ENCODE measurements at places on chromosomes 4 and X.

DNA sequence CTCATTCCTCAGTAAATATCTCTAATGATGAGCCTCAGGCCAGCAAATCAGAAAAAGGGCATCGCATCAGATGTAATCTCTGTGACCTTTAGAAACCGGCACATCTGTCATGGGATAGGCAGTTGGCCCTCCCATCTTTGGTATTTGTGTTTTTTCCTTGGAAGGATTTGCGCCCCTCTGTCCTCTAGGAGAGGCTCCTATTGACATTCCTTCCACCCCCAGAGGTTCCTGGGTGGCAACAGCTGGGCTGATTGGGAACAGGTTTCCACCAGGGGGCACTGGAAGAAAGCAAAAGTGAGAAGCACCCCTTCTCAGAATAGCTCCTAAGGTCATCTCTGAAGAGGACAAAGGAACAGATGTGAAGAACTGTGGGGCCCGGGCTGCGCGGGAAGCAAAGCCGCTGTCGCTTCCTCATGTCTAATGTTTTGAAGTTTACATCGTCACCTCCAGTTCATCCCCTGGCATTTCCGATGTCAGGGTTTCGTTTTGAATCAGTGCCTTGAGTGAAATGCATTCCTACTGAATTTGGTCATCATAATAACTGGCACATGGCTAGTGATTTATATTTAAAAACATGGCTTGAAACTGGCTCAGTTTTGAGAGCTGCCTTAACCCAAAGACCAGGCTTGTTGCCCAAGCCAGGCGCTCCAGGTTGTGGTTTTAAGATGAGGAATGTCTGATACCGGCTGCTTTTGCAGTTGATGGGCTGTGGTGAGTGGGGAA lies 6.2 kb downstream of the TXK start:
- DNase-seq: no peak

GRCh38 chr4:8559524-8560264 lies 20.5 kb upstream of the GPR78 start:
- no peak for DNase-seq

DNA sequence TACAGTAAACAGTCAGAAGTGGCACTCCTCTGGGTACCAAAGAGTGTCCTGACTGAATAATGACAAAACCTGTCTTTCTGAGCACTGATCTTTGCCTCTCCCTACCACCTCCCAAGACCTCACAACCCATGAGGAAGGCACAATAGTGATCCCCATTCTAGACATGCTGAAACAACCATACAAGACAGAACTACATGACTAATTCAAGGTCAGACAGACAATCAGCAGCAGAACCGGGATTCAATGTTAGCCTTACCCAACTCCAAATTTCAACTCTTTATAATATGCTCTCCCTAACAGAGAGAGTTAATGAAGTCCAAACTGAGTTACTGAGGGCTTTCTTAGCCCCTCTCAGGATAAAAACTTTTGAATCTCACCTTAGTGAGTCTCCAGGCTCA lies 71.0 kb downstream of the IRF2 start:
- no peak for DNase-seq

DNA sequence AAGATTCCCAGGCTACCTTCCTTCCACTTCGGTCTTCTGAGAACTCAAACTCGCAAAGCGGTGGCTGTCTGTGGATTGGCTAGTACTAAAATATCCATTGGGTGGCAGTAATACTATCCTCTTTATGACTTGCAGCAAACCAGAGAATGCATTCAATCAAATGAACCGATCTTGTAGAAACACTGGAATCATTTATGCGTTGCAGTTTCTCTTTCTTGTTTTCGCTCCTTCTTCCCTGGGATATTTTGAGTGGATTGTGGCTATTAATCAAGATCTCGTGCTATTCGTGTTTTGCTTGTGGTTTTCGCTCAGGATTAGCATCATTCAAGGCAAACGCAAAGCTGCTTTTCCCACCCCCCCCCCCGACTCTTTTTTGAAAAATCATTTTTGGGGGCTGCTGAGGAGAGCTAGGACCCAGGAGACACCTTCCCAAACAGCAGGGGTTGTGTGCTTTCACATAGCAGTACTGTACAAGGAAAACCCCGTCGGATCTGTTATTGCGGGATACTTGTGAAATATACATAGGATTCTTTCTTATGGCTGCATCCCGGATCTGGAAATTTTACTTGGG lies at the start of gene IL1RAPL1:
IL1RAPL1 (plus strand) TSS at position 466 of the 571 bp plus-strand sequence.
- DNase-seq: no peak
